Activated T-helper 1 cell treated with anti-CD3 and anti-CD28 coated beads, Interleukin-12 subunit alpha, Interleukin-12 subunit beta, Interleukin-2, Interleukin-4 antibody, amounts not matched to agents 30 ng/mL and 10 ng/mL and 1 ng/mL, durations not matched to agents 14 hours and 24 hours and 36 hours (primary cell): ENCODE measurements at places on chromosomes 12 and 14. TPM values are rescaled to one million over a fixed set of nuclear protein-coding genes. Genes with fewer than 3 reads are reported as not detected.

DNA sequence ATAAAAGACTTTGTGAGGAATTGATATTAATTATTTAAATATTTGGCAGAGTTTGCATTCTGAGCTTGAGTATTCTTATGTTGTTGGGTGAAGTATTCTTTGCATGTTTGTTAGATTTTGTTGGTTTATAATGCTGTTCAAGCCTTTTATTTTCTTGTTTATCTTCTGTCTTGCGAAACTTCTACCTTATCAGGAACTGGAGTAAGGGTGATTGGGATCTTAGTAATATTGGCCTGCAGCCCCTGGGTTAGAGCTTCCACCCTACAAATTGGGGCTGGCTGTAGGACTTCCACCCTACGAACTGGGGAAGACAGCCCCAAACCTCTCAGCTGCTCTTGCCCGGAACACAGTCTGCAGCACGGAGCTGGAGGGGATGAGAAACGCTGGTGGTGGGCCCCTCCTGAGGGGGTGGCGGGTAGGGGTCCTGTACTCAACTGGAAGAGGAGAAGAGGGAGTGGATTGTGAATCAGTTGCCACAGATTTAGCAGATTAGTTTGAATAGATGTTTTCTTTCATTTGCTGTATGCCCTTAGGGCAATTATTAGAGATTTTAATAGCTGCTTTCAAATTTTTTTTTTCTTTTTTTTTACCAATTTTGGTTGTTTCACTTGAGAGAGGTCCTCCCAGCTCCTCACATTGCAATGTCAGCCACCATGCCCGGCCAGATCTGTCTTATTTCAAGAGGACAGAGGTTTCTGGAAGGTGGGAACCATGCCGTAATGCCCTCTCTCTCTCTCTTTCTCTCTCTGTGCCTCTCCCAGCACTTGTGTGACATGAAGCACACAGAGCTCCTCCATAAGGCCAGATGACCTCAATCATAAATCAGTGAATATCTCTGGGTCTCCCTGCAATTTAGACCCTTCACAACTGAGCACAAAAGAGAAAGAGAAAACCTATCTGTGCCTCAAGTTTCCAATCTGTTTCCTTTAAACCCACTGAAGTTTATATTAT, 123.4 kb downstream of the DICER1 start:
- H3K36me3 ChIP-seq: no peaks in the 10 kb centered on the region
- no peaks in the 10 kb centered on the region for H3K4me1 ChIP-seq
- H3K27ac ChIP-seq: no peak overlapping the region
- H3K4me3 ChIP-seq: no peak overlapping the region
- H3K27me3 ChIP-seq: peaks cover 11% of the 10 kb centered on the region

GRCh38 chr12:5124401-5124800, 80.7 kb downstream of the KCNA5 start:
- DNase-seq: no peak
- H3K27me3 ChIP-seq: peaks cover 2% of the 10 kb centered on the region
- no peak overlapping the region for H3K27ac ChIP-seq
- H3K4me3 ChIP-seq: no peak overlapping the region
- H3K36me3 ChIP-seq: no peaks in the 10 kb centered on the region

GRCh38 chr12:30757316-30757715, 2.6 kb upstream of the CAPRIN2 start:
- H3K27ac ChIP-seq: no peak overlapping the region
- DNase-seq: no peak
- H3K27me3 ChIP-seq: peaks cover 6% of the 10 kb centered on the region
- H3K4me1 ChIP-seq: peaks cover 24% of the 10 kb centered on the region
- peaks cover 1% of the 10 kb centered on the region for H3K36me3 ChIP-seq
- no peak overlapping the region for H3K4me3 ChIP-seq

GRCh38 chr12:58202933-58203718, 261.8 kb downstream of the ATP23 start:
- no peak overlapping the region for H3K27ac ChIP-seq
- no peak overlapping the region for H3K4me3 ChIP-seq
- H3K4me1 ChIP-seq: no peaks in the 10 kb centered on the region
- H3K36me3 ChIP-seq: no peaks in the 10 kb centered on the region

DNA sequence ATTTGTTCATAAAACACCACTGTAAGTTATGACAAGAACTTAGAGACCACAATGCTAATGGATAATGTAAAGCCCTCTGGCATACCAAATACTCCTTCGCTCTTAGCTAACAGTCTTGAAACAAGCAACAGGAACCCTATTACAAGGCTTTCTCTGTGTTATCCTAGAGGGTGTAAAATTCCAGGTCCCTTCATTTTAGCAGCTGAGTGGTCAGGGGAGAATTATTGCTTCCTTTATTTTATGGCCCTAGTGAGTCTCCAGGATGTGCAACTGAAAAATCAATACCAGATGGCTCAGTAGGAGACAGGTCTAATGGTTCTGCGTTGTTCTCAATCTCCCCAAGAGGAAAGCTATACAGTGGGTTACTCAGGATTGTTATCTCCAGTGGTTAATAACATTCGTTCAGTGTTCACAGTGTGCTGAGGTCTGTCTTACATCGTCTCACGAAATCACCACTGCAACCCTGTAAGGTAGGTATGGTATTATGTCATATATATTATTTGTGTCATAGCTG, 172.7 kb upstream of the CNOT2 start:
- H3K36me3 ChIP-seq: no peaks in the 10 kb centered on the region
- H3K4me1 ChIP-seq: peaks cover 5% of the 10 kb centered on the region
- peaks cover 2% of the 10 kb centered on the region for H3K27me3 ChIP-seq
- H3K4me3 ChIP-seq: no peak overlapping the region
- no peak for DNase-seq
- H3K27ac ChIP-seq: no peak overlapping the region

LRRC23 gene
- 5.3 and 5.6 TPM in 2 replicates for total RNA-seq

ST8SIA1 gene
- total RNA-seq: 0.17 and 0.57 TPM in 2 replicates
